ENCODE measurements at places on chromosomes 6 and 20.

GRCh38 chr6:139496654-139497344 lies 122.4 kb upstream of the CITED2 start:
- no peak for DNase-seq

DNA sequence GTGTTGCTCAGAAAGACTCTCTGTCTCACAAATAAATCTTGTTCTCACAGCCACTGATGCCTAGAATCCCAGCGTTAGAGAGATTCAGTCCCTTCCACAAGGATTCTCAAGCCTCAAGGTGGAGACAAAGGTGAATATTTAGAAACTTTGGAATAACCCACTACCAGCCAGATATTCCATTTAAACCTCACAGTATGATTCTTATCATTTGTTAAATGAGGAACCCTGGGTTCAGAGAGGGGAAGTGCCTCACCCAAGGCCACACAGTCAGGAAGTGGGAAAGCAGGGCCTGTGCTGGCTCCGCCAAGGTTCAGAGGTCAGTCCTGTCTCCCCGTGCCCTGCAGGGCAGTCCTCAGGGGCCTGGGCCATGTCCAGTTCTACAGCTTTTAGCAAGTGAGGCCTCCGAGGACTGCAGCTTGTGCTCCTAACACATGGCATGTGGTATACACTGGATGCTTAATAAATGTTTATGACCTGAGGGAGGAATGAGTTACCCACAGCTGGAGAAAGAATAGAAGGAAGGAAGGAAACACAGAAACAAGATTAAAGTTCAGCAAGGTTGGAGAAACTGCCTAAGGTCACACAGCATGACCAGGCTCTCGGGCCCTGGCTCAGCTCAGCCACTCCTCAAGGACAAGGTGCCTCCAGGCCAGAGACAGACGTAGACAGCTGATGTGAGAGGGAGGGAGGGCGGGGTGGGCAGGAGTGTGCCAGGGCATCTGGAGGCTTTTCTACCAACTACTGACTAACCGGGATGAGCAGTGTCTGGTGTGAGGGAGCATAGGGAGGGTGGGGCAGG lies 3.9 kb upstream of the TGM2 start:
- no peak for DNase-seq

DNA sequence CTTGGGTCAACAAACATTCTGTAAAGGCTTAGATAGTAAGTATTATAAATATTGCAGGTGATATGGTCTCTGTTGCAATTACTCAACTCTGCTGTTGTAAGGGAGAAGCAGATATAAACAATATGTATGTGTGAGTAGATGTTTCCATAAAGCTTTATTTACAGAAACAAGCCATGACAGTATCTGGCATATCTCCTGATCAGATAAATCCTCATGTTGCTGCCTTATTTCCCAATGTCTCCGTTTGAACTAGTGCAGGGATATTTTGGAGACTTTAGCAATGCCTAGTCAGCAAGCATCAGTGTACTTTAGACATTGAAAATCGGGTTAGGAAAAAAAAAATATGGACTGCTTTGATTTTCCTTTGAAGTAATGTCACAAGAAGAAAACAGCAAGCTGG lies 96.1 kb downstream of the LAMA2 start:
- no peak for DNase-seq

DNA sequence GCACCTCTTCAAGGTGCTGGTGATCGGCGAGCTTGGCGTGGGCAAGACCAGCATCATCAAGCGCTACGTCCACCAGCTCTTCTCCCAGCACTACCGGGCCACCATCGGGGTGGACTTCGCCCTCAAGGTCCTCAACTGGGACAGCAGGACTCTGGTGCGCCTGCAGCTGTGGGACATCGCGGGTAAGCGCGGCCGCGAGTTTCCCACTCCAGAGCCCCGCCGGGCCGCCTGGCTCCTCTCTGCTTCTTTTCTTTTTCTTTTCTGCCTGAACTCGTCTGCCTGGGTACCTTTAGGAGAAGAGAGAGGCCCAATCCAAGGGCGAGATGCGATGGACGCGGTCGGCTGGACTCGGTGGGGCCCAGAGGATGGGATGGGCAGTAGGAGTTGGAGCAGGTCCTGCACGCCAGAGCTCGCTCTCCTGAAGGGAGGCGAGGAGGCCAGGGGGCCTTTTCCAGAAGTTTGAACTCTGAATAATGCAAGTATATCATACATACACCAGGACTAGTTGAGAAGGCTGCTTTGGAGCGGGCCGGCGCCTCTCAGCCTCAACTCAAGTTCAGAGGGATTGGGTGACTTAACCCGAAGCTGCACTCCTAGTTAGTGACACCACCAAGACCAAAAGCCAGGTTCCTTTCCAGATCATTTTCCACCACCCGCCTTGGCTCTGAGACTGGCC lies 445 bp downstream of the RAB32 start:
- DNase-seq, result no peak

DNA sequence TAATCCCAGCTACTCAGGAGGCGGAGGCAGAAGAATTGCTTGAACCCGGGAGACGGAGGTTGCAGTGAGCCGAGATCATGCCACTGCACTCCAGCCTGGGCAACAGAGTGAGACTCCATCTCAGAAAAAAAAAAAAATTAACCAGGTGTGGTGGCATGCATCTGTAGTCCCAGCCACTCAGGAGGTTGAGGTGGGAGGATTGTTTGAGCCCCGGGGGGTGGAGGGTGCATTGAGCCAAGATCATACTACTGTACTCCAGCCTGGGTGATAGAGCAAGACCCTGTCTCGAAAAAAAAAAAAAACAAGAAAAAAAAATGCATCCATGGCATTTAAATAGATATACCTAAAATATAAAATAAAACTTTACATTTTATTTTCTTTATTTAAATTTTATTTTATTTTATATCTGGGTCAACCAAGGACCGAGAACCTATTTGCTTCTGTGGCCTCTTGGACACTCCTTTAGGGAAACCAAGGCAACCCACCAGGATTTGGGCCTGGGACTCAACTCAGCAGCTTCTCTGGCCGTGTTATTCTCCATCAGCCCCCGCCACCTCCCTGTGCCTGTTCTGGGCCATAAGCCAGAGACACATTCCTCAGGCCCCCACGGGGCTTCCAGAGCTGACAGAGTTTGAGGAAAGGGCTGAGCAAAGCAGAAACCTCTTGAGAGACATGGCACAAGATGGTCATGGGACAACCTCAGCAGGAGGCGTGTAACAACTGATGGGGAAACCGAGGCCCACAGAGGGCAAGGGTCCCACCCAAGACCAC lies 6.2 kb downstream of the SNTA1 start:
- peak; percentile 59 for DNase-seq

DNA sequence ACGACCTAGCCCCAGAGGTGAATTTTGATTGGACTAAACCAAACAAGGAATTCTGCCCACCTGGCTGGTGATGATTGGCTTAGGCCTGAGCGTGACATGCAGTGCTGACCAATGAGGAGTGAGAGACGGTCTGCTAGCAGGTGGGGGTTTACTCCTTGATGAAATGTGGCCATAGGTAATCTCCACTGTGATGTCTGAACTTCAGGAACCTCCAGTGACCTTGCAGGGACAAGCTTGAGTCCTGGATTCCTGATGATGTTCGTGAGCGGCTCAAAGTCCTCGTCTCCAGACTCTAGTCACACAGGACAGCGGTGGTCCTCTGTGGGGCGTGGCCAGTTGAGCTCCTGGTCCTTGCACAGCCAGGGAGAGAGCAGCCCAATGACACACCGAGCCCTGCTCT lies 8.4 kb downstream of the VSX1 start:
- no peak for DNase-seq

DNA sequence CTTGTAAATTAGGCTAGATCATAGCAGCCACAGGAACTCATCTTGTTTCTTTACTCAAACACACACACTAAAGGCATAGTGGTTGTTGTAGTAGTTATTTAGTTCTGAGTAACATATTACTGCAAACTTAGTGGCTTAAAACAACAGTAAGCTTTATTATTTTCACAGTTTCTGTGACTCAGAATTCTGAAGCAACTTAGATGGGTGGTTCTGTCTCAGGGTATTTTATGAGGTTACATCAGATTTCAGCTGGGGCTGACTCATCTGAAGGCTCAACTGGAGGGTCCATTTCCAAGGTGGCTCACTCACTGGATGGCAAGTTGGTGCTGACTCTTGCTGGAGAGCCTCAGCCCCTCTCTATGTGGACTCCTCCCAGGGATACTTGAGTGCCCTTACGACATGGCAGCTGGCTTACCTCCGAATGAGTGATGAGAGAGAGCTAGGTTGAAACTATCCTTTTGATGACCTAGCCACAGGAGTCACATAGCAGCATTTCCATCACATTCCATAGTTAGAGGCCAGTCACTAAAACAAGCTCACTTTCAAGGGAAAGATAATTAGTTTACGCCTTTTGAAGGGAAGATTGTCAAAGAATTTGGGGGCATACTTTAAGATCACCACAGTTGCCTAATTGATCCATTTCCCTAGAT lies 136.5 kb upstream of the PRND start:
- no peak for DNase-seq

GRCh38 chr6:162443101-162443500 lies 284.5 kb downstream of the PRKN start:
- DNase-seq, result no peak

GRCh38 chr6:158912655-158913054 lies 87.3 kb downstream of the RSPH3 start:
- DNase-seq, result no peak

DNA sequence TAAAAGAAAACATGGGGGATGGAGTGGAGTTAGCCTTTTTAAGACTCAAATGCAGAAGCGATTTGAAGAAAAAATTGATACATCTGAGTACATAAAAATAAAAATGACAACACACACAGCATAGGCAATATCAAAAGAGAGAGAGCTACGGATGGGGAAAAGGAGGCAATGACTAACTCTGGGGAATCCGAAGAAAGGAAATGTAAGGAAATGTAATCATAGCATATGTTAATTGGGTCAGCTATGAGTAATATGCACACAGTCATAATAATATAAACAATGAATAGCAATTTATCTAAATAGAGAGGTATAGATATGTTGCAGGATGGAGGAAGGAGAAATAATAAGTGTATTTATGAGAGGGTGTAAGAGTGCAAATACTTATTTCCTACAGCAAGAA lies 83.4 kb downstream of the NOL4L start:
- DNase-seq, result no peak

DNA sequence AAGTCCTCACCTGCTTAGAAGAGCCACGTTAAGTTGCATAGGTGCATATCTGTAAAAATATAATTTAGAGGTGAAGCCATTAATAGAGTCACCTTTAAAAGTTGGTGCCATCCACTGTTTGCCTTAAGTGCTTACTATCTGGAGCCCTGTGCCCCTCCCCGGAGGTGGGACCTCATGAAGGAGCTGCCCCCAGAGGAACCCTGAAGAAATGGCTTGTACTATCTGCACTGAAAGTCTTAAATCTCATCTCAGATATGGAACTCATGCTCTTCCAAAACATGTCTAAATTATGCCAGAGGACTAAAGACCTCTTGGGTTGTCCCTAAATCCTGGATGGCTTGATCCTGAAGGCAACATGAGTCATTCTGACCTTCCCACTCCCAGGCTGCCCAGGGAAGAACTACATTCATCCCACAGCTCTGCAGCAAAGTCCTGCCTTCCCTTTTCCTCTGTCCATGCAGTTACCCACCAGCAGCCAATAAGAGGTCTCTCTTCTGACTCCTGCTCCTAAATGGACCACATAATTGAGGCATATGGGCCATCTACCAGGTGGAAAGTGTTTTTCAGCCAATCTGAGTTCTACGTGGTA lies 85.3 kb downstream of the ASXL1 start:
- no peak for DNase-seq

DNA sequence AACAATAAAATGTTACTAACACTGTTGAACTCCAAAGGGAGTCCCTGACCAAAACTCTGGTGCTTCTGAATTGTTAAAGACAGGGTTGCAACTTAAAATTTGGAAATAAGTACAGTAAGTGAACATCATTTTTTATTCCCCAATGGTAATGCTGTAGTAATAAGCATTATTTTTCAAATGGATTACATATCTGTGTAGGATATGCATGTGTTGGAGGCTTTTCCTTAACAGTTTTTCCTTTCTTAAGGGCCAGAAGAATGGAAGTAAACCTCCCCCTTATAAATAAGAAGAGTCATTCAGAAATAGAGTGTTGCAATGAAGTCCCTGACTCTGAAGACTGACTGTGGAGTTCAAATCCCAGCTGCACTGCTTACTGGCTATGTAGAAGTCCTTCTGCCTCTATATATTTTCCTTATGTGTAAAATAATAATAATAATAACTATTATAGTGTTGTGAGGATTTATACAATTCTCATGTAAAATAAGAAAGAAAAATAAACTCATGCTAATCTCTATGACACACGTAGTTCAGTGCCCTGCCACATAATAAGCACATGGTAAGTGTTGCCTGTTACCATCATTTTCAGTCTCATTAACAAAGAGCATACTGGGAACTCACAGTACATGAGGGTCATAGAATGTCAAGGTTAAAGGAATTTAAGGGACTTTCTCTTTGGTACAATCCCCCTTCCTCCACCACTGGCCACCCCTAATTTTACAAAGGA lies 129.8 kb upstream of the SMLR1 start:
- no peak for DNase-seq

DNA sequence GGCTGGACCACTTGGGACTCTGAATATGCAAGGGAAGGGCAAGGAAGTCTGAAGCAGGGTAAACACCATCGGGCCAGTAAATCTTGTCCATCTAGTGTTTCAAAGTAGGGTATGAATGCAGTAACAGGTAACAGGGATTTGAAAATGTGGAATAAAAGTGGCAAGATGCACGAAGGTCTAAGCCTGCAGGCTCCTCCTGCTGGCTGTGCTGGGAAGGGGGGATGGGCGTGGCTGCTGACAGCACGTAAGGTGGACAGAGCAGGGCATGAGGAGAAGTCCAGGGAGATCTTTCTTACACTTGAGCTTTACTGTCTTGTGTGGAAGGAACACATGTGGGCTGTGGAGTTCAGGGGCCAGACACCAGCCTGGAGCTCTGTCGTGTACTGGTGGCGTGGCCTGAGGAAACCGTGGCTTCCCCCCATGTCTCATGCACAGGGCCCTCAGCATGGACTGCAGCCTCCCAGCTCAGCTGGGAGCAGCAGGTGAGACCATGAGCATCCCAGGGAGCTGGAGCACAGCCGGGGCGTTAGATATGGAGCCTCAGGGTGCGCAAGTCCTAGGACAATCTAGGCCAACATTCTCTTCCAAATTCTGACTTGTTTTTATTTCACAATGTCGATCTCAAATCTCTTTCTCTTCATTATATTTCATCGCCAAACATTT lies 84.5 kb downstream of the SLC22A23 start:
- DNase-seq, result no peak

GRCh38 chr6:154471609-154472362 lies 38.7 kb downstream of the CNKSR3 start:
- no peak for DNase-seq

GRCh38 chr6:138203315-138203714 lies 15.0 kb downstream of the PBOV1 start:
- no peak for DNase-seq

- DNase-seq, result no peak
Measured at GRCh38 chr6:55734256-55734655, 141.1 kb downstream of the BMP5 start.

GRCh38 chr6:85041376-85041775 lies 277.0 kb upstream of the TBX18 start:
- DNase-seq, result no peak

Measured in amygdala (tissue), 56 donors.